Stimulated activated CD8-positive, alpha-beta memory T cell treated with anti-CD3 and anti-CD28 coated beads, Interleukin-12 subunit alpha, Interleukin-12 subunit beta, amount 100 ng/mL, for 4 hours (primary cell): ENCODE measurements at places on chromosomes 16 and 17.

DNA sequence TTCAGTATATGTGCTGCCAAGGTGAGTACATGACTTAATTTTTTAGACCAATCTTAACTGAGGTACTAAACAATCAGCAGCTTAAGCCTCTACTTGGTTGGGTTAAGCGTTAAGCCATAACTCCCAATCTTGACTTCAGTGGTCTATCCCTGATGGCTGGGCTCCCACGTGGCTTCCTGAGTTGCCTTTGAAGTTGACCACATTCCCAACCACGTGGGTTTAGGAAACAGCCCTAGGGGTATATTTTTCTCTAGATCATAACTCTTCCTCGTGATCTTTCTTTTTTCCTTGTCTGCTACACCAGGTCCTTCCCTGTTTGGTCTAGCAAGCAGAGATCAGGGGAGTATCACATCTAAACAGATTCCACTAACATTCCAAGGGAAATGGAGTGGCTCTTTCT, 20.1 kb upstream of the PIRT start:
- DNase-seq: no peak

- DNase-seq: no peak
Measured at GRCh38 chr16:53207810-53208752, 153.3 kb downstream of the CHD9 start.

GRCh38 chr16:71807905-71808592, 585 bp downstream of the AP1G1 start:
- peak; percentile 41 for DNase-seq

- no peak for DNase-seq
Measured at GRCh38 chr16:373848-374615, 3.7 kb upstream of the MRPL28 start.

DNA sequence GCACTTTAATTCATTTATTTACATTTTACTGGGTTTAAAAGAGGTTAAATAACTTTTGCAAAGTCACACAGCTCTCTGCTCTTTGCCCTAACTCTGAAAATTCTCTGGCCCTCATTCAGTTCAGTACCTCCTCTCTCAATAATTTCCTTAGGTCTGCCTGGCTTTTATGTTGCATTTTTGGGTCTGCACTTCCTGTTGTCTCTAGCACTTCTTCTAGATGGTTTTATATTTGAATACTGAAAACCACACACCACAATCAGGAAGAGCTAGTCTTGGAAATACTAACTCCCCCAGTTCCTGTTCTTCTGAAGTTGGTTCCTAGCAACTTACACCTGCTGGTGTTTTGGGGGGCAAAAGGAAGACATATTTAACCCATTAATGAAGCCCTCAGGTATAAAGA, 577.9 kb downstream of the HS3ST4 start:
- no peak for DNase-seq

GRCh38 chr16:88391144-88391850, 8.5 kb downstream of the ZNF469 start:
- DNase-seq: no peak

DNA sequence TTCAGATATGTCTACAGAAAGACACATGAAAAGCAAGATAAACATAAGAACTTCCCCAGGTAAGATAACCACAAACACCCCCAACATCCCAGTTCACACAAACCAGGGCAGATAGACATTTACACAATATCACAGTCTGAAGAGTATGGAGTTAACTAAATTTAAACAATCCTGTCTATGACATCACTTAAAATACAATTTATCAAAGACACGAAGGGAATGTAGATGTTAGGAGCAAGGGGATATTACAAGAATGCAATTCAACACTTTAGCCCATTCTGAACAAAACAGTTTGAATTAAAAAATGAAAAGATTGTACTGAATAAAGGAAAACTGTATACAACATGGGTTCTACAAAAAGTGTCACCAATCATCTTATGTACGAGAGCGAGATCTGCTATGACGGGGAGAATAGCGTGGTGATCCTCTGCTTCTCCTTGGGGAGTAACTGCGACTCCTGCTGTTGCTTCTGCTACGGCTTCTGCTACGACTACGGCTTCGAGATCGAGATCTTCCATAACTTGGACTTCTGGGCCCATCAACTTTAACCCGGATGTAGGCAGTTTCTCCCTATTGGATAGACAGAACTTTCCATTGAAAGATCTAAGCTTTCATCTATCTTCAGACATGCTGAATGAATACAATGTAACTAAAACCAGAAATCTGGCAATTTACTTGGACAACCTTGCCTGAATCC, 1.9 kb downstream of the SRSF1 start:
- DNase-seq: no peak

- no peak for DNase-seq
Measured at GRCh38 chr17:4249452-4250029, 14.2 kb downstream of the ANKFY1 start.

DNA sequence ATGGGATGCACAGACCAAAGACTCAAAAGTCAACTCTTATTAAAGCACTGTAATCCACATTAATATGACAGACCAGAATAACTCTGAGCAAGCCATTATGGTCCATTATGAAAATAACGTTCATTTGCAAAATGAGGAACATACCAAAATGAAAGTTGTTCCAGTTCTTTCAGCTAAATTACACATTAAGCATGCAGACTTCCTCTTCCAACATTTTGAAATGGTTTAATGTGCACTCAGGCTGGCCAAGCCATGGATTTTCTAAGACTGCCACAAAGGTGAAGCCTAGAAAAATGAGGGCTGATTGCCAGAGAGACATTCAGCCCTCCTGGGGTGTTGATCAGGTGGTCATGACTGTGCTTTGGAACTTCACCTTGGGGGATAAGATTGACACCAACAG, 56.7 kb upstream of the NOG start:
- DNase-seq: no peak

DNA sequence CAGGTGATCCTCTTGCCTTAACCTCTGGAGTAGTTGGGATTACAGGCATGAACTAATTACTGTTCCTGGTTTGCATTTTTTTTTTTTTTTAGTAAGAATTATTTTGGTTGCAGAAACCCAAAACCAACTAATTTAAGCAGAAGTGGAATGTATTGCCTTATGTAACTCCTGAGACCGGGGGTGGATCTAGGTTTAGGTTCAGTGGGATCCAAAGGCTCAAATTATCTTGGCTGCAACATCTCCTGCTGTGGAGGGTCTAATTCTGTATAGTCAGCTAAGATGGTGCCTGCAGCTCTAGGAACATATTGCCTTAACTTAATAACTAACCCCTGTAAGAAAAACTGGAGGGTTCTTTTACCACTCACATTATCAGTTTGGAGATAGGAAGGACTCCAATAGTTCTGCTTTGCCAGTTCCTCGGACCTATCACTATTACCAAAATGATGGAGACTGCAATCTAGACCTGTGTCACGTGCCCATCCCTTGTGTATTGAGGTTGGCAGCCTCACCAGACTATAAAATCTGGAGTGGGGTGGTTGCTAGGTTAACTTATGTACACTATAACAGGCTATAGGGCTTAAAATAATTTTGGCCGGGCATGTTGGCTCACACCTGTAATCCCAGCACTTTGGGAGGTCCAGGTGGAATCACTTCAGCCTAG, 8.5 kb downstream of the SNTB2 start:
- no peak for DNase-seq

DNA sequence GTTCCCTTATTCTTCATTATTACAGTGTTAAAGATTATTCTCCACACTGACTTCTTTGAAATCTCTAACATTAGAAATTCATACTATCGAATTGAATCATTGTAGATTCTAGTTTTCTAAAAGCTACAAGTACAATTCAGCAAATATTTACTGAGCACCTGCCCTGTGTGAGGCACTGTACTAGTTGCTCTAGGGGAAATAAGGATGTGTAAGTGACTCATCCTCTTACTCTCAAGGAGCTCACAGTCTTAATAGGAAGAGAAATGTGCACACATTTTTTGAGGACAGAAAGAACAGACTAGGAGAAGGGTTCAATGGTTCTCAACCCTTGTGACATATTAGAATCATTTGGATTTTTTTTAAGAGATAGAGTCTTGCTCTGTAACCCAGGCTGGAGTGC, 7.7 kb upstream of the SLFN12L start:
- DNase-seq: no peak

- DNase-seq: no peak
Measured at GRCh38 chr17:958712-959451, 20.7 kb downstream of the NXN start.

- no peak for DNase-seq
Measured at GRCh38 chr16:50900391-50900942, 158.6 kb downstream of the CYLD start.

- no peak for DNase-seq
Measured at GRCh38 chr17:80822021-80822699, 169.5 kb upstream of the CHMP6 start.

DNA sequence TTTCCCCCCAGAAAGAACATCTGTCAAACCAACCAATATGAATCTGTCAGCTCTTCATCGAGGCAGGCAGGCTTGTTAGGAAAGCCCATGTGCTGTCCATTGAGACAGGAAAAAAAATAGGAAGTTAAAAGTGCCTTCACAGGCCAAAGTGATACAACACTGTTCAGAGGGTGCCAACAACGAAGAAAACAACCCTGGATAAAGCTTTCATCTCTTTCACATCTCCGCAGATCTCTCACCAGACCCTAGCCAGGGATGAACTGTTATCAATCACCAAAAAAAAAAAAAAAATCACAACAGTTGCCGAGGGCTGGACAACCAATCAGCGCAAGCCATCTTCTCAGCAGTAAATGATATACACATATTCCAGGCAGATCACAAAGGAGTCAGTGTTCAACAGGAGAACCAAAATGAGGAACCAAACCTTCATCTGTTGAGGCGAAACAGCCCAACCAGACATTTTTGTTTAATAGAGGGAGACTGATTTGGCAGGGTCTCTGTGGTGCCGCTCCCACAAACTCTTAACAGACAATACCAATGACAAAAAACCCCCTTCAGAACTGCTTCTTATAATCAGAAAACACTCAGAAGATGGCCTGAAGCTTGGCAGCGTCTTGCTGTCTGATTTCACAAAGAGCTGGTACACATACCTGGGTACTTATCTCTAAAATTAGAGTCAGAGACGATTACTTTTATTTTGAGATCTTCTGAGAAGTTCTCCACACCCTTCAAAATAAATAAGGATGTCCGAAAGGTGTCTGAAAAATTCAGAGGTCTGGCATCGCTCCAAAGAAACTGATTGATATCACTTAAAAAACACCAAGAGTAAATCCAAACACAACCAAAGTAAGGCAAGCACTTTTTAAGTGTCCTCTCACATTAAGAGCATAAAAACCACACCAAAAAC, 1.8 kb downstream of the MAP3K14 start:
- no peak for DNase-seq

GRCh38 chr16:51153577-51154031, 2.5 kb upstream of the SALL1 start:
- no peak for DNase-seq

DNA sequence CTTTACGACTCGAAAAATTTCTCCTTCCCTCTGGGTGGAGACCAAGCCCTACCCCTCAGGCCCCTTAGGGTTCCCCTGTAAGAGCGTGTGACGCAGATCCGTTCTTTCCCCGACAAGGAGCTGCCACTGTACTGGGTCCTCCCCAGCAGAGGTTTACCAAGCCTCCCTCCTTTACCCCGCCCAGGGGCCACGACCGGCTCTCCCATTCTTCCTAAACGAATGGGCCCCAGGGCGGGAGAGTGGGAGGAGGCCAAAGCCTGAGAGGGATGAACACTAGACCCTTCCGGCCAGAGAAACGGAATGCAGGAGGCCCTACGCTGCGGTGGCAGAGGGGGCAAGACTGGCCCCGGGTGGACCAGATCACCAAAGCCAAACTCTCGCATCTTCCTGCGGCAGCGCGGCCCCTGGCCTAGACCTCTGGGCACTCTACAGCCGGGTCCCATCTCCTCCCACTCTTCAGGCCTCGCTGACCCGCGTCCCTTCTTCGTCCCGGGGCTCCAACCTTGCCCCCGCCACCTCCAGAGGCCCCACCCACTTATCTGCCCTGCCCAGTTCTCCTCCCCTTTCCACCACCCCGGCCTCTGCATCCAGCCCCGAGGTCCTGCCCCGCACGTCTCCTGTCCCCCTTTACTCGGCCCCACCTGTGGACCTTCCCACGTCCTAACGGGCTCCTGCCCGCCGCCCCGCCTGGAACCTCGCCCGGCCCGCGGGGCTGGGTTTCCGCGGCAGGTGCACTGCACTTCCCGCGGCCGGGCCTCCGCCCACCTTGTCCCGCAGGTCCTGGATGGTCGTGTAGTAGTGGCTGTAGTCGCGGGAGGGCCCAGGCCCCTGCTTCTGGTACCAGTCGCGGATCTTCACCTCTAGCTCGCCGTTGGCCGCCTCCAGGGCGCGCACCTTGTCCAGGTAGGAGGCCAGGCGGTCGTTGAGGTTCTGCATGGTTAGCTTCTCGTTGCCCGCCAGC, 765 bp downstream of the KRT19 start:
- no peak for DNase-seq
